ENCODE measurements at places on chromosomes 1 and 21. TPM values are rescaled to one million over a fixed set of nuclear protein-coding genes. Genes with fewer than 3 reads are reported as not detected.

CPT2 gene
- 11.6 TPM for polyA plus RNA-seq

NR5A2 gene
- polyA plus RNA-seq, result 2.2 TPM

GRCh38 chr1:67149179-67149770 is 14.5 kb upstream of the C1orf141 start:
- DNase-seq, result peak; percentile 59

DNA sequence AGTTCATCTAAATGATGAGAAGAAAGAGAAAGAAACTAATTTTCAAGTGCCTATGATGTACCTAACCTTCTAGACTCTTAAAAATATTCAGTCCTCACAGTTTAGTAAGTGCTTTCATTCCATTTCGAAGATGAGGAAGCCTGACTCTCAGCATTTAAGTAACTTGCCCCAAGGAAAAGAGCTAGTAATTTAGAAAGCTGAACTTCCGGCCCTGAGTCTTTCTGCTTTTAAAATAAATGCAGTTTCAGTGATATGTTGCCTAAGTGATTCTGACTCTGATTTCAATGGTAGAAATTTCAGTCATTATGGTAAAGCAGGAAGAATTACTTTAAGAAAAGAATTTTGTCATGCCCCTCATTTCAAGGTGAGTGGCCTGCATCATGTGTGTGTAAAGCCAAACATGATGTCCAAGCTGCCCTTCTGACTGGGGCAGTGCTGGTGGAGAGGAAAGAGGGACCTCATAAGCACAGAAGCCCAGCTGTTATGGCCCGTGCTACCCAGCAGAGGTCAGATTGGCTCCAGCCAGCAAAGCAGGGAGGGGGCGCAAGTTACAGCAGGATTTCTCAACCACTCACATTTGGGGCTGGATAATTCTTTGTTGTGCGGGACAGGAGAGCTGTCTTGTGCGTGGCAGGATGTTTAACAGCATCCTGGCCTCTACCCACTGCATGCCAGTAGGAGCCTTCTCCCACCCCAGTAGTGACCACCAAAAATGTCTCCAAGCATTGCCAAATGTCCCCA is 10.7 kb downstream of the ATP1A4 start:
- DNase-seq, result peak; percentile 39

GRCh38 chr1:218521414-218522169 is 176.5 kb downstream of the TGFB2 start:
- no peak for DNase-seq

- no peak for DNase-seq
Observed at GRCh38 chr1:1341549-1342021, 7.6 kb downstream of the DVL1 start.

DNA sequence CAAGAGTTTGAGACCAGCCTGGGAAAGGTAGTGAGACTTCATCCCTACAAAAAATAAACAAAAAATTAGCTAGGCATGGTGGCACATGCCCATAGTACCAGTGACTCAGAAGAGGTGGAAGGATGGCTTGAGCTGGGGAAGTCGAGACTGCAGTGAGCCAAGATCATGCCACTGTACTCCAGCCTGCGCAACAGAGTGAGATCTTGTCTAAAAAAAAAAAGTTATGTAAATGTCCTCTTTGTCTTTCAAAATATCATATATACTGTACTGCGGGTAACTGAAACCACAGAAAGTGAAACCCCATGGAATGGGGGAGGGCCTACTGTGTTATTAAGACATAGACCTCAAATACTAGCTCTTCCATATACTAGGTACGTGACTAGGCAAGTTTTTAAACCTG is 20.8 kb downstream of the ACADM start:
- DNase-seq, result no peak

GRCh38 chr1:103448560-103448959 is 76.9 kb upstream of the RNPC3 start:
- no peak for DNase-seq

DNA sequence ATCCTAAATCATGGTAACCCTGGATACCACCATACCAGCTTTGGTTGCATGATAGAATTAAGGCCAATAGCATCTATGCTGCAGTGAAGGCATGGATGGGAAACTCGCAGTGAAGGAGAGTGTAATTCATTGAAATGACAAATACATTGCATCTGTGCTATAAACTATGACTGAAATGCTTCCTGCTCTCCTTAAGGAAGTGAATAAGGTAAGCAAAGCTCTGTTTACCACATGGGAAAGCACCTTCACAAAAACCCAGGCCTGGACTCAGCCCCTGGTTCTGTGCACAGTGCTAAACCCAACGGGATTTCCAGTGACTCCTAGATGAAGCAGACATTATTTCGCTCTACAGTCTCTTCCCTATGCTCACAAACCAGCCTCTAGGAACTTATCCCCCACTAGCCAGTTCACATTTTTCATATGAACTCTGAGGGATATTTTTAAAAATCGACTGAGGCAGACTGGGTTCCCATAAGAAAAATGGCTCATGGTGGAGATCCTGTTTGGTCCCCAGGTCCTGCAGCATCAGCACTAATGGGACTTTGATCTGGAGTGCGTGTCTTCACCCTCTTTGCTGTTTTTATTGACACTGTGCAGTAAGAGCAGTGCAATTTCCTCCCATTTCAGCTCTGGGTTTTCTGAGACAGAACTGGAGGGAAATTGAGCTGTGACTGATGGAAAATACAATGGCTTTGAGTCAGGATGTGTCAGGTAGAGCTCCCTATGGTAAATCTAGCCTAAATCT is 362.7 kb downstream of the SIPA1L2 start:
- DNase-seq, result no peak

DNA sequence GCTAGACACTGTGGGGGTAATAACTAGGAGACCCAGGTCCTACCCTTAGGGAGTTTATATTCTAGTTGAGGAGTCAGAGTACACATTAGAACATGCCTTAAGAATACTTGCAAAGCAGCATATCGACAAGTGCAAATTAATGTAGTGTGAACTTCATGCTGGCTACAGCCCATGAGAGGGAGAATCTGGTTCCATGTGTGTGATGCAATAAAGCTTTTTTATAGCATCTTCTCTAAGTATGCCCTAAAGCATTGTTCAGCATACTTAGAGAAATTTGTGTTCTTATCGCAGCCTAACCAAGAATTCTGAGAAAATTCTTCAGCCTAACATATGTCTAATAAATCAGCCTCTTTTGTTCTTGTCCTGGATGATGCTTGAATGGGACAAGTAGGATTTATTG is 95.5 kb downstream of the SDCCAG8 start:
- no peak for DNase-seq

- no peak for DNase-seq
Observed at GRCh38 chr1:53110370-53111072, 31.9 kb downstream of the SLC1A7 start.

DNA sequence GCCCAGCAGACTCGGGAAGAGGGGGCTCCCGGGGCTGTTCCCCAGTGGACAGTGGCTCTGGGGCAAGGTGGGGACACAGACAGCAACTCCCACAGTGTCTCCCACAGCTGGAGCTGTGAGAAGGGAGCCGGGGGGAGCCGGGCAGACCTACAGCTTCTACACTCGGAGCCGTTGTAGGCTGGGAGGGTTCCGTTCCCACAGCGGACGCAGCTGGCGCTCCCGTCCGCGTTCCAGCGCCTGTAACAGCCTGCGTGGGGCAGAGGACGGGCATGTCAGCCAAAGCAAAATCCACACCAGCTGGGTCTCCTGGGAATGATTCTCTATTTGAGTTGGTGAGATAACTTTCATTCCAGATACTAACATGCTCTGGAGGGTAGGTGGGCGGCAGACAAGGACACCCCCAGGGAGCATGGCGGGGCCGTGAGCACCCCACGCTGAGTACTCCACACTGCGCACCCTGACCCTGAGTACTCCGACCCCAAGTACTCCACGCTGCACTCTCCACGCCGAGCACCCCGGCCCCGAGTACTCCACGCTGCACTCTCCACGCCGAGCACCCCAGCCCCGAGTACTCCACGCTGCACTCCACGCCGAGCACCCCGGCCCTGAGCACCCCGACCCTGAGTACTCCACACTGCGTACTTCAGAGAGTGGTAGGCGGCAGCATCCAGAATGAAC is 13.4 kb upstream of the RNF223 start:
- DNase-seq, result no peak

- no peak for DNase-seq
Observed at GRCh38 chr1:197327776-197328364, 59.8 kb downstream of the CRB1 start.
